Astrocyte (in vitro differentiated cells and primary cell): ENCODE measurements at places on chromosomes 1 and 21. TPM values are rescaled to one million over a fixed set of nuclear protein-coding genes. Genes with fewer than 3 reads are reported as not detected.

The MCOLN2 gene
- total RNA-seq = 1.4 and 1.6 TPM in 2 replicates

The CAPN2 gene
- total RNA-seq = 340 and 391 TPM in 2 replicates

DNA sequence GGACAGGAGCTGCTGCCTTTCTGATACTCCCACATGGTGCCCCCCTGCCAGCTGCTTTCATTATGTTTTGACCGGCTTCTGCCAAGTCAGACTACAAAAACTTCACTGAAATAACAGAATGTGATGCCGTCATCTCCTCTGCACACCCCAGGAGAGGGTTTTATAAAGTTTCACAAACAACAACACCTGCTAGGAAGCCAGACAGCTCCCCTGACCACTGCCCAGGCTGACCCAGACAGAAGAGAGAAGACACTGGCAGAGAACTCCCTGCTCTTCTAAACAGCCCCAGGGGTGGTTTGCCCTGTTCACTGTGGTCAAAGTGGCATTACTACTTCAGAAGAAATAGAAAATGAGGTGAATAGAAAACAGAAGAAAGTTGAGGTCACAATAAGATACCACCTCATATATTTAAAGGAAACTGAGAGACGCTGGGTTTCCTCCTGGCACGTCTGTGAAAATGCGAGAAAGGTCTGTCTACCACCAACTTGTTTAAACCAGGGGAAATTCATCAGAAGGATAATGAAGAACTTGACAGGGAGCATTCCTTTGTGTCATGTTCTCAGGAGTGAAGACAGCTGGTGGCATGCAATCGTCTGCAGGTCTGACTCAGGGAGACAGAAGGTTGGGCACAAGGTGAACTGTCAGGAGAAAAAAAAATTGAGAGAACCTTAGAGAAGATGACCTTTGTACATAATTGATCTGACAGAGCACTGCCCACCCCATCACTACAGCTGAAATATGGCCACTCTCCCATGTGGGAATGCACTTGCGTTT, 119.0 kb upstream of the NFIA start:
- peaks cover 25% of the 10 kb centered on the region for H3K4me1 ChIP-seq
- no peaks in the 10 kb centered on the region for H3K36me3 ChIP-seq
- peak overlapping the region; percentile 24 for H3K27ac ChIP-seq
- no peak for DNase-seq
- H3K27me3 ChIP-seq = no peaks in the 10 kb centered on the region

- peaks cover 11% of the 10 kb centered on the region for H3K4me1 ChIP-seq
- H3K36me3 ChIP-seq = no peaks in the 10 kb centered on the region
- H3K27me3 ChIP-seq = no peaks in the 10 kb centered on the region
- H3K27ac ChIP-seq = no peak overlapping the region
- DNase-seq = no peak
Measured at GRCh38 chr1:220301630-220302029, 29.4 kb upstream of the RAB3GAP2 start.

- no peaks in the 10 kb centered on the region for H3K27me3 ChIP-seq
- peak overlapping the region; percentile 4 for H3K27ac ChIP-seq
- peaks cover 14% of the 10 kb centered on the region for H3K4me1 ChIP-seq
- no peak overlapping the region for H3K4me3 ChIP-seq
- peaks cover 2% of the 10 kb centered on the region for H3K36me3 ChIP-seq
- DNase-seq = no peak
Measured at GRCh38 chr1:3192361-3192760, 123.4 kb downstream of the PRDM16 start.

- H3K36me3 ChIP-seq = no peaks in the 10 kb centered on the region
- peak; percentile 56 for DNase-seq
- H3K4me3 ChIP-seq = no peak overlapping the region
Measured at GRCh38 chr1:17719874-17720273, 35.3 kb upstream of the ACTL8 start.

- peaks cover 85% of the 10 kb centered on the region for H3K36me3 ChIP-seq
- no peak for DNase-seq
- no peaks in the 10 kb centered on the region for H3K27me3 ChIP-seq
- no peak overlapping the region for H3K4me3 ChIP-seq
- H3K4me1 ChIP-seq = peaks cover 22% of the 10 kb centered on the region
Measured at GRCh38 chr1:223751696-223752095, 39.4 kb downstream of the CAPN2 start.

GRCh38 chr1:27004471-27005165, 8.0 kb downstream of the TENT5B start:
- no peak overlapping the region for H3K4me3 ChIP-seq
- DNase-seq = no peak
- H3K36me3 ChIP-seq = no peaks in the 10 kb centered on the region
- peaks cover 35% of the 10 kb centered on the region for H3K4me1 ChIP-seq
- H3K27me3 ChIP-seq = no peaks in the 10 kb centered on the region
- no peak overlapping the region for H3K27ac ChIP-seq

- H3K27ac ChIP-seq = no peak overlapping the region
- peak; percentile 79 for DNase-seq
- H3K36me3 ChIP-seq = no peaks in the 10 kb centered on the region
- H3K27me3 ChIP-seq = no peaks in the 10 kb centered on the region
- H3K4me3 ChIP-seq = no peak overlapping the region
- H3K4me1 ChIP-seq = no peaks in the 10 kb centered on the region
Measured at GRCh38 chr1:151773702-151774101, 10.4 kb upstream of the MRPL9 start.

DNA sequence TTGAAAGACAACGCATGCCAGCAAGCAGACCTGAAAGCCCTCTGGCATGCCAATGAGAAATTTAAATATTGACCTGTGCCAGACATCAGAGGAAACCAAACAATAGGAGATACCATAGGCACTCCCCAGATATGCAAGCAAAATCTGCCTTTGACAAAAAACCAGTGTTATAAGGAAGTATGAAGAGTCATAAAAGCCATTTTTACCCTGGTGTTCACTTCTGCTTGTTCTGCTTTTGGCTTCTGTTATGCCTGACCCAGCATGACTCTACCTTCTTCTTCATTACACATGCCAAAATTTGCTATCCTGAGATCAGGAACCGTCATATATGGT, 26.4 kb downstream of the NPHS2 start:
- no peaks in the 10 kb centered on the region for H3K27me3 ChIP-seq
- H3K36me3 ChIP-seq = no peaks in the 10 kb centered on the region
